ENCODE measurements at places on chromosomes 5 and 9.

- no peak for DNase-seq
Observed at GRCh38 chr9:122053064-122053463, 40.0 kb downstream of the TTLL11 start.

DNA sequence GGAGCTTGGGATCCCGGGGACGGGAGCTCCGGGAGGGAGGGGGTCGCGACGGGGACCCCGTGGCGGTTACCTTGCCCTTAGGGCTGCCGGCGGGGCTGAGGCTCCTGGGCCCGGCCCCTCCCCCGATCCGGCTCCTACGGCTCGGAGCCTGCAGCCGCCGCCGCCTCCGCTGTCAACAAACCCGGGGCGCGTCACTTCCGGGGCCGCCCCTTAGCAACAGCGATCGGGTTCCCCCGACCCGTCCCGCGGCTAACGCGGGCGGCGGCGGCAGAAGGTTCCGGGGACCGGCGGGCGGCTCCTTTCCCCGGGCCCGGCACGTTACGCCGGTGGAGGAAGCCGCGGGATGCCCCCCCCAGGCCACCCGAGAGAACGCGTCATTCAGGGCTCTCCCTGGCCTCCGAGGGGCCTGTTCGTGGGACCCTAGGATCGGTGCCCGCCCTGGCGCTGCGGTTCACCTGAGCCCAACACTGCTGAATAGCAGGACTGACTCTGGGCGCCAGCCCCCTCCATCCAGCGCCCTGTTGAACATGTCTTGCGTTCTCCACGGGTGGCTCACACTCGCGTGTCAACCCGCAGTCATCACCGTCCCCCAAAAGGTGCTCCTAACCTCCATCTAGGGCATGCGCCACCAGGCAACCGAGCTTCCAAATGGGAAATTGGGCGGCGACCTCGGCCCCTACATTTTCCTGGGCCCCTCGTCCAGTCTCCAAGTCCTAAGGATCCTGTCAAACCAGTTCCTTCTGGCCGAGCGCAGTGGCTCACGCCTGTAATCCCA lies at the start of gene ZER1:
ZER1 (minus strand) TSS at position 183 of the 775 bp plus-strand sequence. CDS start 16,362 bp downstream, outside the sequence.
- DNase-seq = peak; percentile 94

- DNase-seq = no peak
Observed at GRCh38 chr9:112396416-112396815, 16.5 kb downstream of the HSDL2 start.

DNA sequence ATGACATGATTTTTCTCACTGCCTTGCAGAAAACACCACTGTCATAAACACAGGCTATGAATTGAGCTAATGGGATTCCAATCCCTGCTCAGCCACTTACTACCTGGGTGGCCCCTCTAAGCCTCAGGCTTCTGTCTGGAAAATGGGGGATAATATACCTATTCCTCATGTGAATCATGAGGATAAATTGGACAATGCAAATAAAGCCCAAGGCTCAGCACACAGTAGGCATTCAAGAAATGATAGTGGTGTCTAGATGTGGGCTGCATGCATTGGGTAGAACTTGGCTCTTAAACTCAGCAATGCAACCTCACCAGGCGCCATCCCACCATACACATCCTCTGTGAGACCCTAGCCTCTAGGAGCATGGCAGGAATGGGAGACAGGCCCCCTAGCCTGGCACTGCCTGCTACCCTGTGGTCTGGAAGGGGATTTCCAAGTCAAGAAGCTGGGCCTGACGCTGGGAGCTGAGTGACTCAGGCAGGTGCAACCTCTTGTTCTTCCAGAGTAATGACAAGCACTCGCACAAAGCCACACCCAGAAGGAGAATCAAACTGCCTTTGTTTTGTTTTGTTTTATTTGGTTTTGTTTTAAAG lies 2.3 kb upstream of the TNIP1 start:
- peak; percentile 84 for DNase-seq

DNA sequence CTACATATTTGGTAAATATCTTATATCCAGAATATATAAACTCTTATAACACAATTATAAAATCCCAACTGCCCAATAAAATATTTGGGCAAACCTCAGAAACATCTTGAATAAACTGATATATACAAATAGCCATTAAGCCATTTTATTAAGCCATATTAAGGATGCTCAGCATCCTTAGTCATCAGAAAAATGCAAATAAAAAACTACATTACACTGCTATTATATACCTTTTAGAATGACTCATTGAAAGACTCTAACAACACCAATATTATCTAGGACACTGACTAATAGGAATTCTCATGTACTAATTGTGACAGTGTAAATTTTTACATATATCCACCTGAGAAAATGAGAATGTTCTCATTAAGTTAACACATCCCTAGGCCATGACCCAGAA lies 77.8 kb downstream of the CDH10 start:
- DNase-seq = no peak

- no peak for DNase-seq
Observed at GRCh38 chr5:14510156-14510734, 71.3 kb upstream of the OTULINL start.

DNA sequence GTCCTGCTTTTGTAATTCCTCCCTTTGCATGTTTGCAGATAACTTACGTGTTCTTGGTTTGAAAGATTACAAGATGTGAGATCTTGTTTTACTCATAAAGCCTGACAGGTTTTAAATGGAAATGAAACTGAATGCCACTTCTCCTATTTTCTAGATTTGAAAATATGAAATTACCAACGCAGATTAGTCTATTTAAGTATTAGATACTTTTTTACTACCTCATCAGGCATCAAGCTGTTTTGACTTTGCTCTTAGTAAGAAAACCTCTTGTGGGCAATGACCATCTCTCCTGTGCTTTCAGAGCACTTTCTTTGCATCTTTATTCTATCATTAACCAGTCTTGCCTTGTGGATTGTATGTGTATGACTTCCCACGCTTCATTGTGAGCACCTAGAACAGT lies 3.5 kb downstream of the DMXL1 start:
- DNase-seq = no peak

- no peak for DNase-seq
Observed at GRCh38 chr5:103587185-103587748, 24.7 kb upstream of the NUDT12 start.

DNA sequence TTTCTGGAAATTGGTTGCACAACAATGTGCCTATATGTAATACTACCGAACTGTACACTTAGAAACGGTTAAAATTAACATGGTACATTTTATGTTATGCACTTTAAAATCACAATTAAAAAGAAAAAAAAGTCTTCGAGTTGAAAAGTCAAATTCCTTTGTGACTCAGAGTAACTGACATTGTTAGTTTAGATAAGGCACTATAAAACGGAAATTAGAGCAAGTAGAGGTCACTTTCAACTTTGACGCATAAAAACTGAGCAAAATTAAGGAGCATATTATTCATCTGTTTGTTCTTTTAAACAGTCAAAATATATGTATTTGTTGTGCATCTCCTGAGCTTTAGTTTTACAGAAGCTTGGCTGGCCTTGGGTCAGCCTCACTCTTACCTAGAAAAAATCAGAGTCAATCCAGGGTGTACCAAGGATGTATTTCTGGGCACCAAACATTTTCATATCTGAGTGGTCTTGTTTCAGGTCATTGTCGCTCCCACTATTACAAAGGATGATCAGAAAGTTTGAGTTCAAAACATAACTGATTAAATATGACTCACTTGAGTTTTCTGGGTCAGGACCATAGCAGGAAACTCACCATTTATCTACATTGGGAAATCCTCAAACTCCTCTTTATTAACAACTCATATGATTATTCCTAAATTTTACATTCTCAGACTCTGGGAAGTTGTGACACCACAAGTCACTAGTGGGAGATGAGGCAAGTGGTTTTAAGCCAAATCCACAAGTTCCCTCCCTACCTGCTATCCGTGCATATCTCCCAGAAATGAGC lies 160.6 kb downstream of the CCDC192 start:
- no peak for DNase-seq

DNA sequence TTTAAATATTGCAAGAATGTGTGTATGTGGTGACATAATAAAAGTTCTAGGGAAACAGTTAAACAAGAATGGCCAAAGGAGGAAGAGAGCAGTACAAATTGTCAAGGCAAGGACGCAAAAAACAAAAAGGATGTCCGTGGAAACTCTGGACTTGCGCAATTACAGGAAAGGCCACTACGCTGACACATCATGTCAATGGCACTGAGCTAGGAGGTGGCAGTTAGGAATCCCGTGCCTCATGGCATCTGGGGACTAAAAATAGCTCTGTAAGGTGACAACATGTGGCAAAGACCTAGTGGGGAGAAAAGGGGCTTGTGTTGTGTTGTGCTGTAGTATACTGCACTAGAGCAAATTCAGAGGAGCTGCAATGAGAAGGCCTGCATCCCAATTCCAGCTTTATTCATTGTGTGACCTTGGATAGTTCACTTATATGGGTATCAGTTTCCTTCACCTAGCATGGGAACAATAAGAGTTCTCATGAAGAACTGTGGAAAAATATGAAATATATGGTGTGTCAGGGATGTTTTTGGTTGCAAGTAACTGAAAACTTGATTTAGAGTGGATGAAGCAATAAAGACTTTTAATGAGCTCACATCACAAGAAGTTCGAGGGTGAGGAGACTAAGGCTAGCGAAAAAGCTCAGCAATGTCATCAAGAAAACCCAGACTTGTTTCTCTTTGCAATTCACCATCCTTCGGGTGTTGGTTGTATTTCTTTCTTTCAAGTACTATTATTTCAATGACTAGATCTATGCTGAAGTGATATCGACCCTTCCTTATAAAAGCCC lies 124.1 kb upstream of the STC2 start:
- no peak for DNase-seq

- DNase-seq = no peak
Observed at GRCh38 chr9:134894136-134894860, 13.7 kb downstream of the FCN2 start.

DNA sequence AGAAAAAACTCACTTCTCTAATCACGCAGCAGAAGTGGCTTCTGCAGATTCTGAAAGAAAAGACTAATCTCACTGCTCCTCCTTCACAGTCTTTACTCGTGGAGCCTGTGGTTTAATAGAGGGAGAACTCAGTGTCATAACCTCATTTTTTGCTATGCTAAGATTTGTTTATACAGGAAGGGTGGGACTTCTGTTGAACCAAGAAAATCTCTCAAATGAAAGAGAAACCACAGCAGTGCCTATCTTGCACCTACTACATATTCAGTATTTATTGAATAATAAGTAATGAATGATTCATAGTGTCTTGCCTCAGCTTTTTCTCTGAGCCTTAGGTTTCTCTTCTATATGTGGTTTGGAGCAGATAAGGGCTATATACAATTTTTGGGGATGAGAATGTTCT lies 136.1 kb upstream of the DMAC1 start:
- no peak for DNase-seq

- DNase-seq = peak; percentile 49
Observed at GRCh38 chr5:155004138-155004744, 9.3 kb upstream of the KIF4B start.

DNA sequence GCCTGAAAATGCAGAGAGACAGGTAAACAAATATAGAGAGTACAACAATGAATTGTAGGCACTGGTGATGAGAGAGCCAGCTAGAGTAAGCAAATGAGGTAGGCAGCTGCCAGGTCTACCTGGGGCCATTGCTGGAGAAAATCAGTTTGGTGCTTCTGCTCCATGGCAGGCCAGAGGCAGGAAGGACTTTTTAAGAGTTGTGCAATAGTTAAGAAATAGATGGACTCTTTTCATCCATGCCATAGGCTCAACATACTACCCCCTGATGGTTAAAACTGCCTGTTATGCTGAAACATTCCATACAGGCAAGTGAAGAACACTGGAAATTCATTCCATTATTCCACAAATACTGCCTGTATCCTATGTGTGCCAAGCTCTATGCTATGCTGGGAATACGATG lies 86.5 kb upstream of the CCDC112 start:
- no peak for DNase-seq

DNA sequence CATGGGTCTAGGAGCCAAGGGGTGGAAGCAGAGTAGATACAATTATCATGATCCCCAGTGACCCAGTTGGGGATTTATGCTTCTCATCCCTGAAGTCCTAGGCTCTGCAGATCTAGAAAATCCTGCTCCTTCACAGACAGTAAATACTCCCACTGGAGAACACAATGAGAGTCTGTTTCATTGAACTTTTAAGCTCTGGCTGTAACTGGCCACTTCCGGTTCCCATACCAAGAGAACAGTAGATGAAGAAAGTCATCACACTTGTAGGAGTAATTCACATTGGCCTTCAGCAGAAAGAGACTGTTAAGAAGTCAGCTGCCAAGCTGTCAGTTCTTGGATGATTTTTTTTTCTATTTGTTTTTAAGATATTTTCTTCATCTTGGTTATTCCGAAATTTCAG lies 597.1 kb downstream of the ACTL7B start:
- no peak for DNase-seq

DNA sequence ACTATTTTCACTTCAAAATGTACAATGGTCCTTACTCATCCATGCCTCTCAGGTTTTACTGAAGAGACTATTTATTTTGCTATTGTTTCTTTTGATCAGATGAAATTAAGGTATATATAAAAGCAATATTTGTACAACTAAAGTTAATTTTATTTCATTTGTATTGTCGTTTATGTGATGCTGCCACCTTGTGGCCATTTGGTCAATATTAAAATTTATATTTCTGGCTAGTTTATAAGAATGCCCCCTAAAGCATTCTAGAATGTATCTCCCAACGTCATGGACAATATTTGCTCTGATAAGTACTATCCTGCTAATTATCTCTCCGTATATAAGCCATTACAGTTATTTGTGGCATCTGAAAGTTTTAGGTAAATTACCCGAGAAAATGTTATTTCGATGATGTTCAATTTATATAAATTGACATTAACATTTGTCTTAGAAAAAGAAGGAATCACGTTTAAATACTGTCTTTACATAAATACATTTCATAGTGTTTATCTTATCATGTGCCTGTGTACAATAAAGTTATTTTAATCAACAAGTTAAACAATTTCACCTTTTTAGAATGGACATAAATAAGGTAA lies 680.0 kb downstream of the TAF11L14 start:
- DNase-seq = peak; percentile 15

All from activated CD8-positive, alpha-beta T cell treated with anti-CD3 and anti-CD28 coated beads for 36 hours (primary cell).